ENCODE measurements at places on chromosomes 2 and 18. TPM values are rescaled to one million over a fixed set of nuclear protein-coding genes. Genes with fewer than 3 reads are reported as not detected.

GRCh38 chr18:5618047-5618688 is 74.4 kb upstream of the EPB41L3 start:
- no peak for DNase-seq

- no peak for DNase-seq
Measured at GRCh38 chr2:97868986-97869721, 126.6 kb downstream of the TMEM131 start.

MEP1B gene
- not detected for total RNA-seq

DNA sequence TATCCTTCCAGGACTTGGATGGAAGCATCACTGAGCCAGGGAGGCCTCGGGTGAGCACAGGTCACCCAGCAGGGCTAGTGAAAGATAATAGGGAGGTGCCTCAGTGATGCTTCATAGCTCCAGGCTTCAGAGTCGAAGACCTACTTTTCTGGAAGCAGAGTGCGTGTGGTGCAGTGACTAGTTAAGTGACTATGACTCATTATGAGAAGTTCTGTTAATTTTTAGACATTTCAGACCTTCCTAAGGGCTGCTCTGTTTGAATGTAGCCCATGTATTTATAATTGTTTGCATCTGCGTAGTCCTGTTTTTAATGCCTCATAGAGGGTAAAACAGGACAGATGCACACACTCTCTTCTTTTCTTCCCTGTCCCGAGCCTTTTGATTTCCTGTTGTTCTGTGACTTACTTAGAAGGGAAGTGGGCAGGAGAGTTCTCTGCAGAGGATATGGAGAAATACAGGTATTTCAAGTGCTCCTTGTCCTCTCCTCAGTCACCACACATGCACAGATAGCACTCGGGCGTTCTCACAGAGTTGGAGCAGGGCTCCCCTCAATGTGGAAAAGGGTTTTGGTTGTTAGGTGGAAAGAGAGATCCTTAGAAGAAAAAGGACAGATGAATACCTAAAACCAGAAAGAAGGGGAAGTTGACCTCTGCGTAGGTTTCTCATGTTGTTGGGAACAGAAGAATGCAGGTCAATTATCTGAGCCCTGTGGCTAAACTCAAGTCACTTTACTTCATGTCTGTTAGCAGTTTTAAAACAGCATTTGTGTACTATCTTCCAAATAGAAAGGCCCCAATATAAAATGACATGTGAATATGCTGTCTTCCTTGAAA is 34.7 kb downstream of the RALB start:
- no peak for DNase-seq

DNA sequence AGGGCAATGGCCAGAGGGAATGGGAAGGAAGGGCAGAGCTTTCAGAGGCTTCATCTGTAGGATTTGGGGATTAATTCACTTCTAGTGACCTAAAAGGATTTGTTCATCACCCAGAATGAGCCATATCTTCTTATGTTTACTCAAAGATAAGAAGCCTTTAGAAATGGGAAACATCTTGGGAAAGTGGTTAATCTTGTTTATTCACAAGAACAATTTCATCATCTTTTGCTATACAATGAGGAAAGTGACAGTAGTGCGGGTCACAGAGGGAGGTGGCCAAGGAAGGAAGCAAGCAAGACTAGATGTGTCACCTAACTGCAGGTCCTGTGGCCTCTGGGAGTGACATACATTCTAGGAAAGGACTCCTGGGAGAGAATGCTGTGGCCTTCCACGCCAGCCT is 140.4 kb upstream of the ALPP start:
- no peak for DNase-seq

Measured in uterus (tissue), 4 donors.